ENCODE measurements at places on chromosomes 12 and 14.

GRCh38 chr14:99812892-99813291 is 19.7 kb downstream of the EML1 start:
- DNase-seq, result no peak

- no peak for DNase-seq
Measured at GRCh38 chr12:111732786-111733185, 33.9 kb upstream of the ALDH2 start.

- no peak for DNase-seq
Measured at GRCh38 chr14:97771340-97772045, 974.3 kb downstream of the VRK1 start.

- peak; percentile 93 for DNase-seq
Measured at GRCh38 chr12:11652351-11653040, 3.0 kb downstream of the ETV6 start.

GRCh38 chr14:22177870-22178269 is 411.2 kb downstream of the DAD1 start:
- DNase-seq, result no peak

DNA sequence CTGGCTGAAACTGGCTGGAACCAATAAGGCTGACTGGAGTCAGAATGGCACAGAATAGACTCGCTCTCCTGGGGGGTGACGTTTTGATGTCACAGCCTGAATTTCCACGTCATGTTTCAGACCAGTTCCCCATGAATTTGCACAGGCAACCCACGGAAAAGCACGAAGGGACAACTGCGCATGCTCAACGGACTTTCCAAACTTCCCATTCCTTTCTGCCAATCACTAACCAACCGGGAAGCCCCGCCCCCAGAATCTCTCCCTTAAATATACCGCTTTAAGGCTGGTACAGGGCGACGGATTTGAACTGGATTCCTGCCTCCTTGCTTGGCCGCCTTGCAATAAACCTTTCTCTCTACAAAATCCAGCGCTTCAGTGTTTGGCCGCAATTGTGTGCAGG is 434.7 kb downstream of the APAF1 start:
- DNase-seq, result no peak

DNA sequence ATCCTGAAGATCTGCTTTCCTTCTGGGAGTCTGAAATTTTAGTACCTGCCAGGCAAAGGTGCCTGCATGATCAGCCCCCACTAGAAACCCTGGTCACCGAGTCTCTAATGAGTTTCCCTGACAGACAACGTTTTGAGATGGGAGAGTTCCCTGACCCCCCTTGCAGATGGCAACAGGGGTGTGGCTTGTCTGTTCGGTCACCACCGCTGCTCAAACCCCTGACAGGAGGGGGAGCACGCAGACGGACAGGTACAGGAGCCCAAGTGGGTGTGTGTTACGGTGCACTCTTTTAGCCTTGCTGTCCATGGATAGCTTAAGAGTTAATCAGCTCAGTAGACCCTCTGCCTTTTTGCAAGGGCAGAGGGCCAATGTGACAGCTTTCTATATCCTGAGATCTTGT is 19.3 kb upstream of the CDKN3 start:
- no peak for DNase-seq

DNA sequence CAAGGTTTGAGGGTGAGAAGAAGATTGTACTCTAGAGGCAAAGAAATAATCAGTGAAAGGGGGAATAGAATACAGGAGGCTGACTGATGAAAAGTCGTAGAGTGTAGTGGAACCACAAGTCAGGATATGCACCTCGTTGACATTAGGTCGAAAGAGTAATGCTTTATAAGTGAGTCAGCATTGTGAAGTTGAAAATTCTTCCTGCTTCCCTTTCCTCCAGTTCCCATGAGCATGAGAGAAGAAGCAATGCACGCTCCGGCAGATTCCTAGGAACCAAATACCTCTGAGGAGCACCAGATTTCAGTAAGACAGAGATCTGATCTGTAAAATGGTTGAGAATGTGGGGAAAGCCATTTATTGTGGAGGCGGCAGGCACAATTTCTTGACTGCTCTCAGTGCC is 16.5 kb downstream of the CCER1 start:
- DNase-seq, result no peak

DNA sequence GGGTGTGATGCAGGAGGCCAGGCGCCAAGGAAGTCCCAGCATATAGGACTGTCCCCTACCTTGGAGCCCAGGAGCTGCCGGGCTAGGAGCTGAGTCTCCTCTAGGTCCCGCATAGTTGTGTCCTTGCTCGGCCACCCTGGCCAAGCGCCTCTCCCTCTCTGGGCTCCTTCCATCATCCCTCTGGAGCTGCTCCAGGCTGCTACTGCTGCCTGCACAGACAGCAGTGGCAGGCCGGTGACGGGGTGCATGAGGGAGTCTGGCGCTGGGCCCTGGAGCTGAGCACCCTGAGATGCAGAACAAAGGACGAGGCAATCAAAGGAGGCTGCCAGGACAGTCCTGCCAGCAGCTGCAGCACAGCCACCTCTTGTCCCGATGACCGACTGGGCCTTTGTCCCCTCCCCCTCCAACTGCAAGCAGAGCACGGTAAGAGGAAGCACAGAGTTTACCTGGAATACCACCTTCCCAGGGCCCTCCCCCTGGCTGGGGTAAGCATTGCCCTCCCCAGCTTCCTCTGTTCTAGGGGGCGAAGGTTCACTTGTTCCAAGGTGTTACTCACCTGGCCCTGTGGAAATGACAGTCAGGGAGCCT is 10.4 kb downstream of the DTX1 start:
- DNase-seq, result no peak

DNA sequence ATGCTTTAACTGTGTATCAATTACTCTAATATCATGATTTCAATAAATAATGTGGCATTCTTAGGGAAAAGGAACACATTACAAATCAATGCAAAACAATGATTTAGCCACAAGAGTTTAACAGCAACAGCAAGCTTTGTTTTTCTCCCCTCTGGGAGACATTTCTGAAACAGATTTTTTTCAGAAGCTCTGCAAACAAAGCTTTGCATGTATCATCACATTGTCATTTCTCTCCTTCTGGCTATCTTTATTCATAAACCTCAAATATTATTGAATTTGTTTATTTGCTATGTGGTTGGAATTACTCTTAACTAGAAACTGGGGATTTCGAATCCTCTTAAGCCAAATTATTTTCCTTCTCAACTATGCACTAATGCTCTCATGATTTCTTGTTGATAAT is 278.4 kb upstream of the ATXN7L3B start:
- DNase-seq, result no peak

DNA sequence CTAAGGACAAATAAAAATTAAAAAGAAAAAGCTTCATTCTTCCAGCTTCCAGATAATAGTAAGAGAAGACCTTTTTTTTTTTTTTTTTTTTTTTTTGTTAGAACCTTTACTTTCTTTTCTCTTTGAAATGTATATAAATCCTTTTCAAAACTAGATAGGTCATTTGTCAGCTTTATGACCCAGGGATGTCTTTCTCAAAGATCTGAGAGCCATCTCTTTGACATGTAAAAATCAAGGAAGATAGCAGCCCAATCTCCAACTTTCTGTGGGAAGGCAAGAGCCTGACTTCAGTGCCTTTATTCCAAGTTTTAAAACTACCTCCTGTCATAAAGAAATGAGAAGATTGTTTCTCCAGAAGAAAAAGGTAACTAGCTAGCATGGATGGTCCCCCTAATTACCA is 203.3 kb upstream of the LRFN5 start:
- DNase-seq, result no peak

DNA sequence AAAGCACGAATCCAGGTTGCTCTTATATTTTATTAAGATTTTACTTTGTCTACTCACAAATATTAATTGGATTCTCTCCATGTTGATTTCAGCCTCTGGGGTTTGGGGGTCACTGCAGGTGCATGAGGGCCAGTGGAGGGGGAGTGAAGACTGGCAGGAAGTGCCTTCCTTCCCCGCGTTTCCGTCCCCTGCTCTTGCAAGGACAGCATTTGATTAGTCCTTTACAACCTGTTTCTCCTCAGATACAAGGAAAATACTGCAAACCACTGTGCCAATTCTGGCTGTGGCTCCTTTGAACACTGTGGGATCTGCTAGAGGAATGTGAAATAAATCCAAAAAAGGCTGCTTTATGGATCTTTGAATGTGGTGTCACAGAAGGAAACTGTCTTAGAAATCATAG is 291.8 kb downstream of the ETNK1 start:
- no peak for DNase-seq

GRCh38 chr14:75697918-75698317 is 36.9 kb downstream of the TTLL5 start:
- no peak for DNase-seq

DNA sequence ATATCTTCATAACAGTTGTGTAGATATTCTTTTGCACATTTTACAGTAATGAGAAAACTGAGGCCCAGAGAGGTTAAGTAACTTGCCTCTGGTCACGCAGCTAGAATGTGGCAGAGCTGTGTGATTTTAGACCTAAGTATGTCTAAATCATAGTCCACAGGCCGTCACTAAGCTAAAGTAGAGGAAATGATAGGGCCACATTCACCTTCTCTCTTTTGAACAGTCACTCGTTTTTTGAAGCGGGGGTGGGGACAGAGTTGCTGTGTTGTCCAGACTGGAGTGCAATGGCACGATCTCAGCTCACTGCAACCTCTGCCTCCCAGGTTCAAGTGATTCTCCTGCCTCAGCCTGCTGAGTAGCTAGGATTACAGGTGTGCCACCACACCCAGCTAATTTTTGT is 68.5 kb downstream of the RASSF3 start:
- no peak for DNase-seq

DNA sequence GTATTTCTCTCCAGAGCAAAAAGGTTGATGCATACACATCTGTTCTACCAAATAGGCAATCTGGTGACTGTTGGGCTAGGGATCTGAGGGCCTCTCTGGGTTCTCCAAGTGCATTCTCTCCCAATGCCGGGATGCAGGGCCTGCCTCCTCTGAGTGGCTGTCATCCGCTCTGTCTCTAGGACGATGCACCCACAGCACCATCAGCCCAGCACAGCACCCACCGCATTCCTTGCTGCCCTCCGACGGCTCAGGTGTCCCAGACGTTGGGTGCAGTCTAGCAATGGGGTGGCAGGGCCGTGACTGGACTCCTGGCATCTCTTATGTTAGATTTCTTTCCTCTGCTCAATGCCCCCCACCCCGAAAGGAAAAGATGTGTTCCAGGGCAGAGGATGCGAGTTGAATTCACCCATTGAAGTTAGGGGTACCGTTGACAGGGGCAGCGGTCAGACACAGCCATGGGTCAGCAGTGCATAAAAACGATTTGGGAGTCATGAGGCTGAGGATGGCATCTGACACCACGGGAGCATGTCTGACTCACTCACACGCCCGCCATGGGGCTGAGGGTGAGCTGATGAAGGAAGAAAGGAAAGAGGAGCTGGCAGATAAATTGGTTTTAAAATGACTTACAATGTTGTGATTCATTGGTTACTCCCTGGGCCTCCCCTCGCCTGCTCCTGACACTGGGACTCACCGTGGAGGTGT is 93.2 kb upstream of the C14orf180 start:
- no peak for DNase-seq

DNA sequence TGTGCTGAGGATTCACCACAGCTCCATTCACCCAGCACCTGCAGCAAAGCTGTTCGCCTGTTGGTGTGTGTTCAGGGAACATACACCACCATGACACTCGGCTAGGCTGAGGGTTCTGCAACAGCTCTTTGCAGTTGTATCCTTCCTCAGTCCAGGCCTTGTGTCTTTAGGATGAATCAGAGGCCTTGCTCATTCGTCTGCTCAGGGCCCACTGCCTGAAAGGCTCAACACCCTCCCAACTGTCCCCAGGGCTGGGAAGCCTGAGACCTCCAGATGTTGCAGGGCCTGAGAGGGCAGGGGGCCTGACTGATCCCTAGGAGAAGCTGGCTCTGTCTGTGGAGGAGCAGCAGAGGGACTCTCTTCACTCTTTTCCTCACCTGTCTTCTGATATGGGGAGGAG is 11.2 kb downstream of the ZDHHC22 start:
- DNase-seq, result no peak

DNA sequence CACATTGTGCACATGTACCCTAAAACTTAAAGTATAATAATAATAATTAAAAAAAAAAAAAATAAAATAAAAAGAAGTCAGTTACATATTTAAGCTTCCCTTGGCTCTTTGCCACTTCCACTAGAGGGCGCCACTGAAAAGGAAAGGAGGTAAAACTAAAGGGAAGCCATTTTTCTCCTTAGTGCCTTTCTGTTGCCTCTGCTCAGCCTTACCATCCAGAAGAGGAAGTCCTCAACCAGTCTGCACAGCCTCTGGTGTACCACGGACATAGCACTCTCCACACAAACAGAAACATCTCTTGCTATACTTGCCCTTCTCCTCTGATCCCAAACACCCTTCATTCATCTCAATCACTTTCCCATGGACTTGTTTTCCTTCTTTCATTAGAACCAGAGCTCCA is 169.0 kb upstream of the EEA1 start:
- DNase-seq, result peak; percentile 94

DNA sequence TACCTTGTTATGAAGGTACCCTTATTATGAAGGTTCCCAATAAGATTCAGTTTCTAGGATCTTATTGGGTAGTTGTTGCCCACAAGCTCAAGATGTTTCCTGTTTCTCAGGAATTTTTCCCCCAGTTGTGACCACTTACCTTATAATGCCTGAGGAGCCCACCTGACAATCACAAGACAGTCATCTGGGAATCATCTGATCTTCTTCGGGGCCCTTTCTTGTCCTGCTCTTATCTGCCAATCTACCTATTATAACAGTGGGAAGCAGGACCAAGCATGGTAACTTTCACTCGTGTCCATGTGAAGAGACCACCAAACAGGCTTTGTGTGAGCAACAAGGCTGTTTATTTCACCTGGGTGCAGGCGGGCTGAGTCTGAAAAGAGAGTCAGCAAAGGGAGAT is 825.5 kb downstream of the BCL11B start:
- no peak for DNase-seq

DNA sequence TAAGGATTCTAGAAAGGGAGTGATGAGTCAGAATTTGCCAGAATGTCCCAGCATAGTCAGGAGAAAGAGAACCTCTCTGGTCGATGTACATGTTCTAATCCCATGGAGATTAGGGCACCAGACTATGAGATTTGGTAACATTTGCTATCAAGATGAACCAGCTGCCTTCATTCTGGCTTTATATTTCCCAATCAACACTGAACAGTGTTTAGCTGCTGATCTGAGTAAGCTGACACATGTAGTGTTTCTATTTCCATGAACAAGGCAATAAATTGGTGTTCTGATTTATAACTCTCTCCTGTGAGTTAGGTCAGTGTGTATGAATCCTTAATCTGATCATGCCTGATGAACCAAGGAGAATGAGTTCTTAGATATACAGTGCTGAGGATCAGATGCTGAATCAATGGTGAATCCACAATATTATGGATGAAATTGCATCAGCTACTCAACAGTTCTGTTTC is 158.0 kb upstream of the AMIGO2 start:
- no peak for DNase-seq

GRCh38 chr12:126087692-126088091 is 1022.5 kb downstream of the AACS start:
- no peak for DNase-seq

DNA sequence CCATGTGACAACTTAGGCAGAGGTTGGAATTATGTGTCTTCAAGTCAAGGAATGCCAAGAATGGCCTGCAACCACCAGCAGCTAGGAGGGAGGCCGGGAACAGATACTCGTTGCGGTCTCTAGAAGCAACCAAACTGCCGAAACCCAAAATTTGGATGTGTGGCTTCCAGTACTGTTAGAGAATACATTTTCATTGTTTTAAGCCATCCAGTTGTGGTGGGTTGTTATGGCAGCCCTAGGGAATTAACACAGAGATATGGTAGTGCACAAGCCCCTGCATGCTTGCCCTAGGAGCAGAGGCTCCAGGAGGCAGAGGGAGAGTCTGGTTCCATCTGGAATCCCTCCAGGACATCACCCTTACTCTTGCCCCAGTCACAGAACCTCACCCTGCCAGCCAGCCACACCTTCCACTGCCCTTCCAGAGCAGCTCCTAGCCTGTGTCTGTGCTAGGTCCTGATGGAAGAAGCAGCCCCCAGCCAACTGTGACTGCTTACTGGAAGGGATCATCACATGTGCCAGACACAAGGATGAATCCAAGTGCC is 19.5 kb downstream of the PITPNM2 start:
- DNase-seq, result no peak
